ENCODE measurements at places on chromosomes 11 and 22.

DNA sequence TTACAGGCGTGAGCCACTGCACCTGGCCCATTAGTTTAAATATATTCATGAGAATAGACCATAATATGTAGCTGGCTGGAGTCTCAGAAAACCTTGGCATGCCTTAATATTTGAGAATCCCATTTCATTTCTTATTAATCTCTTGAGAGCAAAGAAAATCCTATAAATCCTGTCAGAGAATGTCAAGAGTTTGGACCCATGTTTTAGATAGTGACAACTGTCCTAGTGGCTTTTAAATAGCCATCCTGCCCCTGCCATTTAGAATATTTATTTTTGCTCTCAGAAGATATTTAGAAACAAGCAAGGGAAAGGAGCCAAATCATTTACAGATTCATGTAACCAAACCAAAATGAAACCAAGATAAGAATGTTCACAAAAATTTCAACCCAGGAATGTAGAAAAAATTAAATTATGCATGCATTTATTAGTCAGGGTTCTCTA, 107.2 kb downstream of the SWAP70 start:
- no peak for DNase-seq

GRCh38 chr11:46513934-46514342, 79.9 kb downstream of the AMBRA1 start:
- DNase-seq = no peak

- no peak for DNase-seq
Measured at GRCh38 chr11:130947889-130948288, 31.6 kb upstream of the SNX19 start.

GRCh38 chr11:35029979-35030682, 108.8 kb upstream of the CD44 start:
- DNase-seq = no peak

DNA sequence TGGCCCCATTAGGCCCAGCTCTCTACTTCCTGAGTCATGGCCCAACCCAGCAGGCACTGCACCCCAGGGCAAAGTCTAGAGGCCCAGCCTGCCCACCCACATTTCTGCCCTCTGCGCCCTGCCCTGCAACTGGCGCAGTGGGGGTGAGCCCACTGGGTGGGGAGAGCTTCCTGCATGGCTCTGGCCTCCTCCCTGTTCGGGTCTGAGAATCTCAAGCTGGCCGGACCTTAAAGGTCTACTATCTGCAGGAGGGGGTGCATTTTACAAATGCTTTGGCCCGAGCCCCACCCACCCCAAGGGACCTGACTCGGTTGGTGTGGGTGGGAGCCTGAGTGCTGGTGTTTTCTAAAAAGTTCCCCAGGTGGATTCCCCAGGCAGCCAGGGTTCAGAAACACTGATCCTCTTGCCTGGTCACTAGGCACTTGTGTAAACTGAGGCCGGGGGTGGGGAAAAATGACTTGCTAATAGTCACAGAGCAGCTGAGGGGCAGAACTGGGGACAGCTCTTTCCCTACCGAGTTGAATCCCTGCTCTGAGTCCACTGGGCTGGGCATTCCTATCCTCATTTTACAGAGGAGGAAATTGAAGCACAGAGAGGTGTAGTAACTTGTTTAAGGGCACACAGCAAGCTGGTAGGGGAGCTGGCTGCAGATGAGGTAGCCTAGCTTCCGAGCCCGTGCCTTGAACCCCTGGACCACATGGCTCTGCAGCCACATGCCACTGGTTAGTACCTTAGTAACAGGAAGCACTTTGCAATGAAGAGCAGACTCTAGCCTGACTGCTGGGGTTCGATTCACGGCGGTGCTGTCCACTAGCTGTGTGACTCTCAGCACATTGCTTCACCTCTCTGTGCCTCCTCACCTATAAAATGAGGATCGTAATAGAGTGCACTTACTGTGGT, 36.3 kb downstream of the CD82 start:
- no peak for DNase-seq

- DNase-seq = no peak
Measured at GRCh38 chr11:849951-850774, 7.5 kb downstream of the TSPAN4 start.

GRCh38 chr11:57791321-57792059, 29.9 kb downstream of the CTNND1 start:
- no peak for DNase-seq

- DNase-seq = no peak
Measured at GRCh38 chr22:36986242-36986821, 32.9 kb downstream of the TST start.

GRCh38 chr22:35051013-35051535, 14.9 kb upstream of the ISX start:
- DNase-seq = no peak

- peak; percentile 62 for DNase-seq
Measured at GRCh38 chr22:35648066-35649025, at the start of gene APOL6. Gene APOL6 (plus strand): TSS chr22:35648446. CDS start chr22:35656426, 7,980 bp downstream.

- no peak for DNase-seq
Measured at GRCh38 chr11:17703951-17704350, 15.4 kb upstream of the MYOD1 start.

- no peak for DNase-seq
Measured at GRCh38 chr11:2178906-2179494, 7.4 kb upstream of the TH start.

GRCh38 chr11:119318240-119319135, 1.6 kb upstream of the MCAM start:
- DNase-seq = no peak

DNA sequence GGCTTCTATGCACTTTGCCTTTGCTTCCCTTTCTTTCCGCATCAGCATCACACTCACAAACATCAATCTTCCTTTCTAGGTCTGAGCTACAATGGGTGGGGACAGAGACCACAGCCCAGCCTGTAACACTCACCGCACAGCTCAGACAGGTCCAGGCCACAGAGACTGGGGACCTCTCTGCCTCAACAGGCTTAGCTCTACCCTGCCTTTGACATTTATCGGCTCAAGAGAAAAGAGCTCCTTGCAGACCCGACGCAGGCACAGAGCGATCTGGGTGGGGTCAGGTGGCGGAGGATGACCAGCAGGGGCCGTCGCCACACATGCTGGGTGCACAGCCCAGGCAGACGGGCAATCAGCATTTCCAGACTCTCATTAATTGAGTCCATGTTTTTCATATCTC, 837.3 kb downstream of the TBC1D22A start:
- DNase-seq = no peak

- no peak for DNase-seq
Measured at GRCh38 chr11:96219981-96220623, 122.9 kb downstream of the MAML2 start.

- no peak for DNase-seq
Measured at GRCh38 chr11:134512061-134512460, 100.0 kb upstream of the B3GAT1 start.

- no peak for DNase-seq
Measured at GRCh38 chr11:90803366-90803765, 580.5 kb upstream of the CHORDC1 start.

GRCh38 chr11:22742157-22742613, 75.8 kb downstream of the GAS2 start:
- no peak for DNase-seq

DNA sequence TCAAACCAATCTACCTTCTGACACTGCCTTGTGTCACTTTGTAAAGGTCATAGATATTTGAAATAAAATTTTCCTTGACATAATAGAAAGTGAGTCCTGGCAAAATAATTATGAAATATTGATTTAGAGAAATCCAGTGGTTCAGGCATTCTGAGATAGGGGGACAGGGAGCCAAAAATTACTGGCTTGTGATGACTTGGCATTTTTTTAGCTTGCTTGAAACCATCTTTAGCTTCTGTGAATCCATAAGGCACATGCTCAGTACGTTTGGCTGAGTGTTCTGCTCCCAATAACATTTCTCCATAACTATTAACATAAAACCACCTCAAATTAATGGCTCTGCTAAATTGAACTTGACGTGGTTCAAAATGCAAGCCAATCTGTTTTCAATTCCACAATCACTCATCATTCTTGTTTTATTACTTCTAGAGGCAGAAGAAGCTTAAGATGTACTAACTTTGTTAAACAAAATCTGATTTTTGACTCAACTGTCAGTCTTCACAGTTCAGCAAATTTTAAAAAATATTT, 209.0 kb downstream of the LRRC4C start:
- no peak for DNase-seq

DNA sequence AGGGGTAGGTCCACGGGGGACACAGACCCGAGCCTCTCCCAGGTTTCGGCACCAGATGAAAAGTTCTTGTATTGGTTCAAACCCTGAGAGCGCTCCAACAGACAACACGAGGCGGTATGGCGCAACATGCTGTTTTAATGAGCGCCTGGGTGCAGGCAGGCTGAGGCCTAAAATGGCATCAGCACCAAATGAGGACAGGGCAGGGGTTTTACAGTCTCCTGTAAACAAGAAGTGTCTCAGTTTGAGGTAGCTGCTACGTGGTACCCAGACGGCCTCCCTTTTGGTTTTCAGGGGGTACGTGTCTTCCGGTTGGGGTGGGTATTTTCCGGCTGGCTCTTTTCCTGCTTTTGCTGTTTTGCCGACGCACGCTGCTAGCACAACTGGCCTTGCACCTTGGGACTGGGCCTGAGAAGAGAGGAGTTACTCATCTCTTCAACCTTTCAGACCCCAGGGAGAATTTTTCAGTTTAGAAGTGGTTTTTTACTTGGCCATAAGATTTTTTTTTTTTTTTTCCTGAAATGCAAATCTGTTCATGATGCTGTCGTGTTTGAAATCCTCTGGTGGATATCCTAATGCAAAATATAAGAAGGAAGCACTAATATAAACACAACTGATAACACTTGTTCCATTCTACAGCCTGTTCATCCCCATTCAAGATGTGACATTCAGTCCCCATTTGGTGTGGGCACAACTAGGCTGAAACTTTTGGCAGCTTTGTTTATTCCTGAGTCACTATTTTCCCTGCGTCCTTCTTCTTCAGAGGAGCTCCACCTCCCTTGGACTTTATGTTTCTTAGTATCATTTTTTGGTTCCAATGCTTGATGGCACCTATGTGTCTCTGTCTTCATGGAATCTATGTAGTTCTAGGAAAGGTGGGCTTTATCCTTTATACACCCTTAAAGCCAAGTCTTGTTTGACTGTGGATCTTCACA, 6.5 kb downstream of the PPFIBP2 start:
- no peak for DNase-seq

GRCh38 chr11:128576555-128576954, 10.8 kb downstream of the ETS1 start:
- no peak for DNase-seq

DNA sequence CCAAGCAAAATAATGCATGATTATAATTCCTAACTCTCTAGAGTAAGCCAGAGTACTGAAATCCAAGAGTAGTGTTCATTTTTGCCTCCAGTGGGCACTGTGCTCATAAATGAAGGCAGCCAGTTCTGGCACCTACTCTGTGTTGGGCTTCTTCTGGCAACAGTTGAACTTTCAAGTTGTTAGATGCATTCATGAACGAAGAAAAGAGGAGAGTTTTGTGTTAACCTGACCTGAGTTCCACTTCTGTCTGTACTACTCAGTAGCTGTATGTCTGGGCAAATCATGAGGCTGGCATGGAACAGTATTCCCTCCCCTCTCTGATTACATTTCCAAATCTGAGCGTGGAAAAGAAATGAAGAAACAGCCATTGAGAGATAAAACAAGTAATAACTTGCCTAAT, 20.3 kb upstream of the TENM4 start:
- DNase-seq = no peak

DNA sequence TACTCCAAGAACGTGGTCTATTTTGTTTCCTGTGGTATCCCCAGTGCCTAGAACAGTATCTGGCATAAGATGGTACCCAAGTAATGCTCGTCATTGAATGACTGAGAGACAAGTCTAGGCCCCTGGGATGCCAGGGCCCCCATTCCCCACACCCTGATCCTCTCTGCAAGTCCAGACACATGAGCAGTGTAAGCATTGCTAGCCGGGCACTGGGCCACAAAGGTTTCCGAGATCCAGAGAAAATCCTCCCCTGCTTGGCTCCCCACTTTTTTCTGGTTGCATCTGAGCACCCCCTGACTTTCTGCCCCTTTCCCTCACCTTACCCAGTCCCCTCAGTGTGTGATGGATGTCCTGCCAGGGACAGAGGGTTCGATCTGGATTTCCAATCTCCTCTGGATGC, 160.1 kb upstream of the NECTIN1 start:
- no peak for DNase-seq

Data from T-cell (primary cell).